ENCODE measurements at places on chromosomes 2 and 18.

GRCh38 chr2:43184339-43184895, 42.0 kb downstream of the ZFP36L2 start:
- peak; percentile 70 for DNase-seq

DNA sequence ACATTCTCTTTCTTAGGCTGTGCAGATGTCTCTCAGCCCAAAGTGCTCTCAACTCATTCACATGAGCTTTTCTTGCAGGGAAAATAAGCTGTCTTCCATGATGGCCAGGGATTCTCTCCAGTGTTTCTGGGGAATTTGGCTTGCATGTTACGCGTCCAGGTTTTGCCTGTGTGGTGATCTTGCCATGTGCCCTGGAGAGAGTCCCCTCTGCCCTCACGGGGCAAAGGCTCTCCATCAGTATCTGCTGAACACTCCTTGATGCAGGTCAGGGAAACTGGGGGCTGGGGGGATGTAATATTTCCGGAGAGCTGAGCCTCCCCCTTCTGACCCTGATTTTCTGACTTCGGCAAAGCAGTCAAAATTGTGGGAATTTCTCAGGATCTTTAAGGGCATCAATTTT, 87.6 kb downstream of the ACKR3 start:
- DNase-seq, result no peak

DNA sequence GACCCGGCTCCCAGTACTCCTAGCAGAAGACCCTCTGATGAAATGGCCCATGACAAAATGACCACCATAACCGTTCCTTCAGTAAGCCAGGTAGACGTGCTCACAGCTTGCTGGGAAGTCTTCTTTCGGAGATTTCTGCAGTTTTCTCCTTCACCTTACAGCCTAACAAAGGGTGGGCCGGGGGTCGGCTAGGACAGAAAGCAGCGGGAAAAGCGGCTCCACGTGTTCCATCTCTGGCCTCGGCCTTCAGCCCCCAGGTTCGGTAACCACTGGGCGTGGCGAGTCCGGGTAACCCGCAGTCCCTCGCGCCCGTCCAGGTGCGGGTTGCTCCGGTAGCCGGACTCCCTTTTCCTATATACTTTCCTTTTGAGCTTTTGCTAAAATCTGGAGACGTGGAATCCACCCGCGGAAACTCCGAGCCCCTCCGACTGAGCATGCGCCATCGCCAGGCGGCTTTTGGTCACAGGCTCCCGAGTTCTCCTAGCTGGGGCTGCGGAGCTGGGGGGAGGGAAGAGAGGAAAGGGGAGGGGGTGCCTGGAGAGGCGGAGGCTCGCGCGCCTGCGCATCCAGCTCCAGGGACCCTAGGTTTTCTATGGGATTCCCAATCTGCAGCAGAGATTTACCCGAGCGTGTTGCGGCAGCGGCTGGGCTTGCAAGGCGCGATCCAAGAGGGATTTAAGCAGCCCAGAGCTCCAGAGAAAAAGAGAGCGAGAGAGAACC, at the start of gene VSNL1:
VSNL1 (plus strand) TSS at position 604 of the 720 bp plus-strand sequence. CDS start 51,379 bp downstream, outside the sequence.
- DNase-seq, result peak; percentile 98

- DNase-seq, result no peak
Measured at GRCh38 chr2:162824304-162824703, 14.3 kb downstream of the KCNH7 start.

DNA sequence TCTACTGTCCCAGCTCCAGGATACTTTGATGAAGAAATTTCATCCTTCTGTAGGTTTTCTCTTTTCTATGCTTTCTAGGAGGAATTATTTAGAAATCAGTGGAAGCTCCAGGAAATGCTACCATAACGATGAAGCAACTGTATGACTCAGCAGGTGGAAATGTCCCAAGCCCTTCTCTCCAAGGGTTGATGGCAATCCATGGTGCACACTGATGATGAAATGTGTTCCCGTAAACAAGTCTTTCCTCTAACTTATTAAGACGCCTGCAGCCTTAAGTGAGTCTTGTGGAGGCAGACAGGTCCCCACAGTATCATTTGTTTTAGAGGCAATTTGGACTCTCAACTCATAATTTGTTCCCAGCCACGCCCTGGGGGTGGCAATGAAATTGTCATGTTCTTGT, 777.6 kb upstream of the SOX11 start:
- DNase-seq, result peak; percentile 38

DNA sequence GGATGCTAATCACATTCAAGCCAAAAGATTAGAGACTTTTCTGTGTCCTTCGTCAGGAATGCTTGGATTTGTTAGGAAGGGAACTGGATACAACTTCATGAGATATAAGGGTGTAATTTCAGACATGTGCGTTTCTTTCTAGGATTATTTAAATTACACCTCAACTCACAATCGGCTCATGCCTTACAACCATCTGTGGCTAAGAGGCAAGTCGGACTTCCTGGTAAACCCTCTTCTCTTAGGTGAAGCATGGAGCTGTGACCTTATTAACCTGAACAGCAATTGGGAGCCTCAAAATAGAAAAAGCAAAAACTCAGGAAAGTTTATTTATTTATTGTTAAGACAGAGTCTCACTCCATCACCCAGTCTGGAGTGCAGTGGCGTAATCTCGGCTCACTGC, 61.8 kb downstream of the SEMA4F start:
- no peak for DNase-seq

- no peak for DNase-seq
Measured at GRCh38 chr2:111632661-111633060, 251.3 kb downstream of the ANAPC1 start.

DNA sequence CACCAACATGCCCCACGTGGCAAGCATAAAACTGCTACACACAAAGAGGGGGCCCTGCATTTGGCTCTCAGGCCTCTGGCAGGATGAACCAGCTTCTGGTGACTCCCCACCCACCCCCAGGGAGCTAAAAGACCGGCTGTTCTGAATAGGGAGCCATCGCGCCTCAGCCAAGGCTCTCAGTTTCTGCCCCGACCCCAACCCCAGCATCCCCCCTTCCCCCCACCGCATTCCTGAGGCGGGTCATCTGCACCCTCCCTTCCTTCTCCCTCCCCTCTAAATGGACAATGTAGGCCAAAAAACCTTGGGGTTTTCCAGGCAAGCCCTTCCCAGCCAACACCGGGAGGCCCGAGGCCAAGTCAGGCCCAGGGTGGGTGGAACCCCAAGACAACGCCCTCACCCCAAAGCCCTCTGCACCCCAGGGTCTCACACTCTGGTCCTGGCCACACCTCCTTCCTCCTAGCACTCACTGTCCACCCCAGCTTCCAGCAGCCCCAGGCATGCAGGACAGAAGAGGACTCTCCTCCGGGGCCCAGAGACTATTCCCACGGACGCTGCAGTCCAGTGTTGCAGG, 5.7 kb downstream of the CYP26B1 start:
- DNase-seq, result no peak

DNA sequence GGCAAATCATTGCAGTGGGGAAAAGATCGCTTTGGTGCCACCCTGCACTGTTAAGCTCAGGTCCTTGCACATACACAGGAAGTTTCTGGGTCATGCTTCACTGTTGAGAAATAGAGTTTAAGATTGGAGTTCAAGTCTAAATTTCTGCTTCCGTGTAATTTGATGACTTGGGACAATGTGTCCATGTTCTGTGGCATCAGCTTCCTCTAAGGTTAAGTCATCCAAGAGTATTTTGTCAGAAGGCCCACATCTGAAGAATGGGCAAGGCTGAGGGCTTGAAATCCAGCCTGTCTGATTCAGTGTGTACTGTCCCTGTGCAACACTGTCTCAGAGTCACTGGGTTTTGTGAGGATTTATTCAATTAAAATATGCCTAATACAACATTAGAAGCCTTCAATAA, 880.7 kb downstream of the SUCLG1 start:
- DNase-seq, result no peak

GRCh38 chr2:73947412-73948018, 20.8 kb downstream of the DGUOK start:
- no peak for DNase-seq

DNA sequence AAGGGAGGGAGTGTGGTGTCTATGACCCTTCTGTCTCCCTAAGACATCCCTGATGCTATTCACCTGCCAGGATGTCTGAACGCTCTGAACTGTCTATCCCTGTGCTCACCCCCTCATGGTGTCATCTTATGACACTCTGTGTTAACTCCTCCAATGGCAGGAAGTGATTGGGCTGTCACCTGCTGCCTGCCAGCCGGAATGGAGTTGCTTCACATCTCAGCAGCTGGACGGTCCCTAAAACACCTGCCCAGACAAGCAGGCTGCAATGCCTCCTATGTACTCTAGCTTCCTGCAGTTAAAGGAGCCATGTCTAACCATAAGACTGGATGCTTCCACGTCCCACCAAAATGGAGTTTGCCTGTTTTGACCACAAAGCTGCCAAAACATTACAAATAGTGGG, 99.9 kb downstream of the CPO start:
- no peak for DNase-seq

DNA sequence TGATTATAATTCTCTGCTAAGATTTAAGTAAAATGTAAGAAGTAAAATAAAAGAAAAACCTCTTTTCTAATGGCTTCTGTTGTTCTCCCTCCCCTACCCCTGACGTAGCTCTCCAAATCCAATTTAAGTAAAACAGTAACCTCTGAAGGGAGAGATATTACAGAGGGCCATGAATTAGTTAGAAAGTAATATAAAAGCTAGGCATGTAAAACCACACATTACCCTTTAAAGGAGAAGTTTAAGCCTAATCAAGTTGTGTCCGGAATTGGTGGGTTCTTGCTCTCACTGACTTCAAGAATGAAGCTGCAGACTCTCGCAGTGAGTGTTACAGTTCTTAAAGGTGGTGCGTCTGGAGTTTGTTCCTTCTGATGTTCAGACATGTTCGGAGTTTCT, 116.9 kb upstream of the SCN7A start:
- no peak for DNase-seq

- DNase-seq, result no peak
Measured at GRCh38 chr2:54977149-54977548, 73.1 kb downstream of the RTN4 start.

GRCh38 chr2:127155028-127155581, 48.2 kb upstream of the BIN1 start:
- DNase-seq, result peak; percentile 36

DNA sequence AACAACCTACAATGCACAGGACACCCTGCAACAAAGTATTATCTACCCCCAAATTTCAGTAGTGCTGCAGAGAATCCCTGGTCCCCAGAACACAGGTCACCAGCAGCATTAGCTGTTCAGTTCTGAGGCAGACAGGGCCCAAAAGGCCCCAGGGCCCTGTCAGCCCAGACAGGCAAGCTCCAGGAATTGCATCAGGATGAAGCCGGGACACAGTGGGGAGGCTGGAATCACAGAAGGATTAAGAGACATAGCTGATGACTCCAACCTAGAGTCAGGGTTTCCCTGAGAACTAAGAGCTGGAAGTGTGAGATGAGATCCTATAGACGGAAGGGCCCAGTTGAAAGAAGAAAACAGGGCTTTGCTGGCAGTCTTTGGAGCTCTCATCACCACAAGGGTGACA, 148.1 kb downstream of the GALNT14 start:
- DNase-seq, result no peak

DNA sequence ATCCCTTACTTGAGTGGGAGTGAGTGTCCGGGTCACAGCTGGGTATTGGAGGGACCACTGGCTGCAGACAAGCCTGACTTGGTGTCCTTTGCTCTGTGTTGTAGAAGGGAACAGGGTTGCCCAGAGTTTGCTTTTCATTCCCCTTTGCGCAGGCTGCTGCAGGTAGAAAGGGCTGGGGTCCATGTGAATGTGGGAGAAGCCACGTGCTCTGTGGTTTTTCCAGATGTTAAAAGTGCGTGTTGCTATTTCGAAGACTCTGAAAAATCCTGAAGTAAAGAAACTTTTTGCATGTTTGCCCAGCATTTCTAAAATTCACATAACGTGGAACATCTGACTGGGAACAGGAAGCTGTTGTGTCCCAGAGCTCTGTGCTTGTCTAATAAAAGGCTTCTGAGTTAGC, 28.8 kb downstream of the GLI2 start:
- no peak for DNase-seq

GRCh38 chr2:120550893-120551446, 184.7 kb upstream of the GLI2 start:
- no peak for DNase-seq

DNA sequence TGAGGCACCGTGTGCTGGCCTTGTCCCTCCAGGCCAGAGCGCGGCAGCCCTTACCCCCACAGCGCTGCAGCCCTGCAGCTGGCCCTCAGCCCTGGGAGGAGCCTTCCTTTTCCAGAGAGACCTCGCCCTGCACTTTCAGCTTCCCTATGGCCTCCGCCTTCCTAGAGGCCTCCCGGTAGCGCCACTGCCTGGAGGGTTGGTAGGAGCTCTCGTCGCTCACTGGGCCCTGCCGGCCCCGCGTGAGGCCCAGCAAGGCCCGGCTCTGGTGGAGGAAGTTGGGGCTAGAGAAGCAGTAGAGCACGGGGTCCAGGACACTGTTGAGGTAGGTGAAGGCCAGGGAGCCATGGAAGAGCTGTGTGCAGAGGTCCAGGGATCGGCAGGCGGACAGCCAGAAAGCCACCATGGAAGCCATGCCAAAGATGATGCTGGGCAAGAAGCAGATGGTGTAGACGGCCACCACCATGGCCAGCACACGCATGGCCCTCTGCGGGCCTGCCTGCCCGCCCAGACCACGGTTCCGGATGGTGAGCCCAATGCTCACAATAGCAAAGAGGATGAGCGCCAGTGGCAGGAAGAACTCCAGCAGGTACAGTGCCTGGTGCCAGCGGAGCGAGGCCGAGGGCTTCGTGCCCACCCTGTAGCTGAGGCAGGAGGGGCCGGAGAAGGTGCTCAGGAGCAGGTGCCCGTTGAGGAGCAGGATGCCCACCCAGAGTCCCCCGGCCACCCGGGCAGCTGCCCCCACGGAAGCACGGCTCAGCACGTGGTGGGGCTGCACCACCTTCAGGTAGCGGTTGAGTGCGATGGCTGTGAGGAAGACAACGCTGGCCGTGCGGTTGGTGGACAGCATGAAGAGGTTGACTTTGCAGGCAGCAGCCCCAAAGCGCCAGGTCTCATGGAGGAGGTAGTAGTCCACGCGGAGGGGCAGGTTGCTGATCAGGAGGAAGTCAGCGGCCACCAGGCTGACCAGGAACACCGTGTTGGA, 821 bp downstream of the OXER1 start:
- DNase-seq, result no peak

GRCh38 chr2:182435754-182436153, 8.9 kb upstream of the PDE1A start:
- DNase-seq, result peak; percentile 5

GRCh38 chr2:232537079-232537478, 2.4 kb upstream of the CHRNG start:
- DNase-seq, result no peak

DNA sequence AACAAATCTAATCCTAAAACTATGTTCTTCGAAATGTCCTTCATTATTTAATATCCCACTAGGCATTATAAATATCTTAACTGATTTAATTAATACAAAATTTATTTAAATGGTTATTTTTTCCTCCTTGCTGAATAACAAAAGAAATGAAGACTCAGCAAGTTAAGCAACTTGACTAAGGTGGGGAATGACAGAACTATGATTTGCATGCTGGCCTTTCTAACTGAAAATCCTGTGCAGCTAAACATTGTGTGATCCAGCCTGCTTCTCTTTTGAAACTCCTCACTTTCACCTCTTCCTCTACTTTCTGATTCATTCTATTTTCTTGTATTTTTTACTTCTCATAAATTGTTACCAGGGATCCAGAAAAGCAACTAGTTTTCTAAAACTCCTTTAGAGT, 132.0 kb downstream of the CALCRL start:
- DNase-seq, result no peak

Measured in astrocyte of the hippocampus (primary cell).